Midbrain (tissue), 1 donor: ENCODE measurements at places on chromosomes 16 and 17.

DNA sequence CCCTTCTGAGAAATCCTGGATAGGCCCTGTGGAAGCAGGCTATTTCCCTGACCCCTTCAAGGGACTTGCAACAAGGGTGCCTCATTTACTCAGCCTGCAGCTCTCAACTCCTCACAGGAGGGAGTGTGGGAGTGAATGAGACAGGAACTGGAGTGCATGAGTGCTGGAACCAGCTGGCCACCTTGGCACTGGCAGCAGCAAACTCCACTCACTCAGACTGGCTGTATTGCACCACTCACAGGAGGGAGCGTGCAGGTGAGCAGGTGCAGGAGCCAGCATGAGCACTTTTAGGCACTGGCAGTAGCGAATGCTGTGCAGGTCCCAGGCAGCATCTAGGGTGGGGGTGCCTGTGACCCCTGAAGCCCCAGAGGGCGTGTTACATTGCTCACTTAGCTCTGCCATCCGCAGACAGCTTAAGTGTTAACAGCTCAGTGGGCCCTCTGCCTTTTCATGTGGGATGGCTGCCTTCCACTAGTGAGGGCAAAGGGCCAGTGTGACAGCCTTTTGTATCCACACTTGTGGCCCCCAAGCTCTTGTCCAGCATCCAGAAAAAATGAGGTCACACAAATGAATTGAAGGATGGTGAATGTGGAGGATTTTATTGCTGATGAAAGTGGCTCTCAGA lies 11.0 kb upstream of the ZNHIT3 start:
- peak; percentile 39 for DNase-seq

GRCh38 chr17:4527134-4527533 lies 28.1 kb downstream of the MYBBP1A start:
- DNase-seq, result no peak

DNA sequence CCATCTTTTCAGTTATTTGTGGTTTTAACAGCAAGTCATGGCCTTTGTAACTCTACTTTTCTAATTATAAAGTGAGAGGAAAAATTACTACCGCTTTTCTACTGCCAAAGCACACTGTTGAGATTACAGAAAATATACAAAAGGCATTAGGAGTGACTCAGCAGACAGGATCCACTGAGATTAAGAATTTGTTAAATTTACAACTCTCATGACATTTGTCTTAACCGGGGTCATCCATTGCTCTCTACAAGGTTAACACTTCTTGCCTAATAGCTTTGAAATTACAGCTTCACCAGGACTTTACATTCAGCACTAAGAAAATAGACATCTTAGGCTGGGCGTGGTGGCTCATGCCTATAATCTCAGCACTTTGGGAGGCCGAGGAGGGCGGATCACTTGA lies 93.4 kb downstream of the SSH2 start:
- no peak for DNase-seq

- DNase-seq, result no peak
These were observed 744 bp downstream of the SALL1 start for GRCh38 chr16:51150165-51150887.

DNA sequence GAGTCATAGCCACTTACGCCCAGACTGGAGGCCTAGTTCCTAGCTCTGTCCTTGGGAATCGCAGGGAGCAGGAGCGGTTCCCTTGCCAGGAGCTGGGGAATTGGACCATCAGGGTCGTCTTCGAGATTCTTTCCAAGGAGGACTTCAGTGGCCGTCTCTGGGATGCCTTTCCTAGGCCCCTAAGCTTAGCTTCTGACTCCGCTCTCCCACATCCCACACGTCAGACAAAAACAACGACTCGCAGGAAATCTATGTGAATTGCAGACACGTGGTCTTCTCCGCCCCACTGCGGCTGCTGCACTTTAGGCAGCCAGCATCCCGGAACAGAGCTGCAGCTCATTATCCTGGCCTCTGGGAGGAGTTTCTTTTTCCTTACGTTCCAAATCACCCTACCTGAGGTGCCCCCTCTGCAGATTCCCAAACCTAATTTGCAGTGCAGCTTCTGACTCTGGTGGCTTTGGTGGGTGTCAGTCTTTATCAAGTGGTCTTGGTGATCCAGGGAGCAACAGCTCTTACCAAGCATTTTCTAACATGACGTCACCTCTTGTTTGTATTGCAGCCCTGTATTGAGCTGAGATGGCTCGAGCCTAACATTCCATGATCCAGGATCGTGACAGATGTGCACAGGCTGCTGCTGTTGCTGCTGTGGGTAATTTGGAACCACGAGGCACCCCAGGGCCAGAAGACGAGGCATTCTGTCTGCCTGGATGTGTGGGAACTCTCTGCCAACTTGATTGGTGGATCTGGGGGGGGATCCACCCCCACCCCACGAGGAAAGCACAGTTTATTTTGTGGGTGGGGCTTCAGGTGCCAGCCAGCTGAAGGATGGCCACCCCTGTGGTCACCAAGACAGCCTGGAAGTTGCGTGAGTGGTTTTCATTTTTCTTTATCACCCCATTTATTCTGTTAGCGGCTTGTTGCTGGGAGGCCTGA lies 1.1 kb downstream of the KATNB1 start:
- peak; percentile 30 for DNase-seq

- peak; percentile 21 for DNase-seq
These were observed 589 bp downstream of the XYLT2 start for GRCh38 chr17:50346313-50347116.

DNA sequence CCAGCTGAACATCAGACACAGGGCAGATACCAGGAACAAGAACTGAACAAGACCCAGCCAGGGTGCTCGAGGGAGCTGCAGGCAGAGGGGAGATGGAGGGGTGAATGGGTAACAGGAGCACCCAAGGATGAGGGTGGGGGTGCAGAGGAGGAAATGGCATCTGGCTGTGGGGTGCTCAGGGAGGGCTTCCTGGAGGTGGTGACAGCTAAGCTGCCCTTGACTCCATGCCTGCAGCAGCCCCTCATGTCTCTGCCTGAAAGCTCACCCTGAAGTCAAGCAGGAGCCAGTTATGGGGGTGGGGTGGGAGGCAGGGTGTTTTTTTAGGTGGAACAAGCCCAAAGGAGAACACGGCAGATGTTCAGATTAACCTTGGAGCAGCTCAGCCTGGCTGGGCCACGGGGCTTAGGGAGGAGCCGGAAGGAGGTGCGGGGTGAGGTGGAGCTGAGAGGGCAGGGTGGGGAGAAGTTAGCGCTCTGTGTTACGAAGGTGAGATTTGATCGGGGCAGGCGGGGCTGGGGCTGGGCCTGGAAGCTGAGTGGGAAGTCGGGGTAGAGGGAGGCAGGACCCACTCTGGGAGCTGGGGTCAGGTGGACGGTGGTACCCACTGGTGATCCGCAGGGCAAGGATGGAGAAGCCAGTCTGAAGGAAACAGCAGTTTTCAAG lies 143.0 kb downstream of the ENGASE start:
- no peak for DNase-seq

- no peak for DNase-seq
These were observed 33.5 kb downstream of the GRB2 start for GRCh38 chr17:75371981-75372380.

DNA sequence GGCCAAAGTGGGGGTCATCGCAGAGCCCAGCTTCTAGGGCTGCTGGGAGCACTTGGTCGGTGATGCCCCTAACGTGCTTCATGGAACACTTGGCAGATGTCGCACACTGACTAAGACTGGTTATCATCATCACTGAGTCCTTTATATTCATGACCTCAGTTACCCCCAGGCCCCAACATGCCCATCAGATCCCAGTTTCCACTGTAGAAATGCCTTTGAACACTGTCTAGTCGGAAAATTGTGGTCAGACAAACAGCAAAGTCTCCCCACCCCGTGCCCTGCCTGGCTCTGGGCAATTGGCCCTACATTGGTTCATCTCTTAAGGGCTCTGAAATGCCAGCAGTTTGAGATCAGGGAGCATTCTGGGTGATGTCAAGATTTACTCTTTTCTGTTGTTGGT lies 51.3 kb downstream of the NKD1 start:
- no peak for DNase-seq

GRCh38 chr17:79923974-79924638 lies 84.9 kb upstream of the CBX4 start:
- DNase-seq, result no peak

- no peak for DNase-seq
These were observed 486 bp downstream of the PIGS start for GRCh38 chr17:28570716-28571360.

- no peak for DNase-seq
These were observed 14.4 kb downstream of the CANT1 start for GRCh38 chr17:78995022-78995760.

- DNase-seq, result no peak
These were observed 15.2 kb downstream of the DRC3 start for GRCh38 chr17:17987901-17988300.

- DNase-seq, result no peak
These were observed 158.3 kb downstream of the NTN1 start for GRCh38 chr17:9179602-9180001.

- no peak for DNase-seq
These were observed 6.0 kb upstream of the ATP1B2 start for GRCh38 chr17:7644775-7645174.

DNA sequence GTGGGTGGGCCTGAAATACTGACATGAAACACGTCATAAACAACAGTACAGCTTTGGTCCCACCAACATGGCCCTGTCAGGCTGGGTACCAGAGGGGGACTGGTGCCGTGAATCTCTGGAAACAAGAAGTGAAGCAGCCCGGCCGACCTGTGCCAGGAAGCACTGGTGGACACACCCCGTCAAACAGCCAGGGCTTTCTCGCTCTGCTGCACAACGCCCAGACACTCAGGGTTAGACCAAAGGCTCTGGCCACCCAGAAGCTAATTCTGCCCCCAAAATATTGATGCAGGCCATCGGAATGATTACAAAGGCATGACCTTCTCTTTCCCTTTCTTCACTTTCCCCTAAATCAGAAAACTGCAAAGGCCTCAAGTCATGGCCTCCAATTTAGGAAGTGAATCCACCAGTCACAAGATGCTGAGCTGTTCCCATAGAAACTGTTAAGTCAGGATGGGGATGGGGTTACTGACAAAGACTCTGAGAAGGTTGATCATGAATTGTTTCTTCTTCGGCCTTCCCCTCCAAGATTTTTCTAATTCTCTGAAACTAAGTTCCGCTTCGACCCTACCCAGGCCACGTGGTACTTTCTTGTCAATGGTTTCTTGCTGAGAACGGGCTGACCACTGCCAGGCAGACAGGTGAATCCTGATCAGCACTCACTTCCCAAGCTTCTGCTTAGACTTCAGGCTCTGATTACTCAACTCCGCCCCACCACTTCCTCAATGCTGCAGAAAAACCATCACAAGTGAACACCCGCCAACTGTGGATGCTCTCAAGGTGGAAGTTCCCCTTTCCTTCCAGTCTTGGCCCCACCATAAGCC lies 6.7 kb downstream of the PITPNA start:
- no peak for DNase-seq

GRCh38 chr16:15829460-15829859 lies 27.4 kb downstream of the MYH11 start:
- DNase-seq, result no peak

GRCh38 chr16:30526137-30526822 lies at the start of gene ZNF768:
Gene ZNF768 (minus strand): TSS chr16:30526566. CDS start chr16:30526413, 153 bp downstream.
- peak; percentile 76 for DNase-seq

DNA sequence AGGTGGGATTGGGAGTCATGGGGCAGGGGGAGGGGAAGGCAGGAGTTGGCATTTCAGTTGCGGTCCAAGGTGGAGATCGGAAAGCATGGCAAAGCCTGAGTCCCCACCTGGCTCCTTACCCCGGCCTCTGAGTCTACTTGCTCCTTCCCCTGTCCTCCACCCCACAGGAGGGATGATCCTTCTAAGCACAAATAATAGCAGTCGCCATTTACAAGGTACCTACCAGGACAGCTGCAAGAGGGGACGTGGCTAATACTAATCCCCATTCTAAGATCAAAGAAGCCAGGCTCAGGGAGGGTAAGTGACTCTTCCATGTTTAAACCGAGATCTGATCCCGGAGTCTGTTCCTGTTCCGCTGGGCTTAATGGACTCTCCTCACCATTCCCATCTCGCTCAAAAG lies 396.3 kb downstream of the SLC39A11 start:
- DNase-seq, result no peak

GRCh38 chr16:17439580-17439979 lies 31.2 kb downstream of the XYLT1 start:
- DNase-seq, result no peak

- no peak for DNase-seq
These were observed 3.5 kb upstream of the CDH13 start for GRCh38 chr16:82623241-82623640.

DNA sequence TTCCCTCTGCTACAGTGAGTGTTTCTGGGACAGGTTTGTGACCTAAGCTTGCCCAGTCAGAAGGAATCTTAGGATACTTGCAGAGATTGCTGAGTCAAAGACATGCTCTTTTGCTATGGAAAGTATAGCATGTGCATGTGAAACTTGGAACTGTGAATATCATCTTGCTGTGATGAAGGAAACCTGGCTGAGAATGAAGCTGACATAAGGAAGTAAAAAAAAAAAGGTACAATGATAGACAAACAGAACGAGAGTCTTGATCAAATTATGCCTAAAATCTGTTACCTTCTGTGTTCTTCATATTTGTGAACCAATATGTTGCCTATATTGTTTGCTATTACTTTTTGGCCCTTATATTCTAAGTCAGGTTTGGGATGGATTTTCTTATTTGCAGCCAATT lies 525.7 kb downstream of the NPIPA7 start:
- DNase-seq, result no peak

DNA sequence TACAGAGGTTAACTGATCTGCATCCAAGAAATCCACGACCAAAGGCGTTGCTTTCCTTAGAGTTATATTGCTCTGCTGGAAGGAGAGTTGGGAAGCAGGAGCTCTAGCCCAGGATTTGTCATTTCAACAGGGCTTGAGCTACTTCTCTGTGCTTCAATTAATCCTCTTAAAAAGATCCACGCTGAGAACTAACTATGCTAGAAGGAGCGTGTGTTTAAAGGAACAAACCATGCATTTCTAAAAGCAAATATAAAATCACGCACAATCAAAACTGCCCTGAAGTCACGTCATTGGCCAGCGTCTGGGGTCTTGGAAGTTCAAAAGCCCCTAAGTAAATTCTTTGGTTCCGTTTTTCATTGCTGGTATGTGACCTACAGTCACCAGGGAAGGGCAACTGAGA lies 1.1 kb downstream of the ARL6IP1 start:
- DNase-seq, result no peak

GRCh38 chr17:48753794-48754499 lies 25.4 kb upstream of the HOXB13 start:
- DNase-seq, result no peak

DNA sequence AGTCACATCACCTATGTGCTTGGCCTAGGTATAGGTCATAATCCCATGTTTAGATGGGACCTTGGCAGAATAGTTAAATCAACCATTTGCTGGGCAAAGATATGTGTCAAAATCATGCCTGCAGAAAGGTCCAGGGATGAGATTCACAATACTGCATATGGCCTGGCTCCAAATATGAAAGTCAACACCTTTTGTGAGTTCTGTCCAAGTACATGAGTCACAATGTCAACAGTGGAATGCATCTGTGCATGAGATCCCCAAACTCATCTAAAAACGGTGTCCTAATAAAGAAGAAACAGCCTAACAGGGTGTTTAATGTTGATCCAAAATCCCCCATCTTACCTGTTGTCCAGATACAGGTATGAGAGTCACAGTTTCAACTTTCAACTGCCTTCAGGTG lies 1847.5 kb downstream of the TP53TG3F start:
- no peak for DNase-seq
